Stimulated activated CD8-positive, alpha-beta memory T cell treated with anti-CD3 and anti-CD28 coated beads, Interleukin-15, amount 100 ng/mL, for 24 hours (primary cell): ENCODE measurements at places on chromosomes 1 and 21.

GRCh38 chr1:233327651-233328141 is at the start of gene MAP3K21:
MAP3K21 (plus strand) TSS chr1:233327724; CDS start chr1:233328029, 305 bp downstream.
- no peak for DNase-seq

GRCh38 chr1:41790351-41790750 is 128.4 kb downstream of the HIVEP3 start:
- no peak for DNase-seq

GRCh38 chr1:201353186-201353940 is 24.1 kb downstream of the TNNT2 start:
- no peak for DNase-seq

DNA sequence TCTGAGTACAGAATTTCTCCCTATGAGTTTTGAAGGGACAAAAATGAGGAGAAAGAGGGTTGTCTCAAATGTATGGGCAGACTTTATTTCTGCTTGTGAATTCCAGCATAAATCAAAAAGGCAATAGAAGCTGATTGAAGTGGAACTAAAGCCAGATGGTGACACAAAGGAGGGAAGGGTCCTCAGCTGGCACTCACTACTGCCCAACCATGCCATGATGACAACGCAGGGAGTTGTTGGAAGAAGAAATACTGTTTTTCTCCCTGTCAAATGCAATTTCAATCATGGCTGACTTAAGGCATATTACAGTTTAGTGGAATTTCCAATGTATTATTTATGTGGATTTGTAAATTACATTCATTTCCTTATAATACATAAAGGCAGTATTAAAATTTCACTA is 805.8 kb downstream of the ADGRL2 start:
- DNase-seq = no peak

DNA sequence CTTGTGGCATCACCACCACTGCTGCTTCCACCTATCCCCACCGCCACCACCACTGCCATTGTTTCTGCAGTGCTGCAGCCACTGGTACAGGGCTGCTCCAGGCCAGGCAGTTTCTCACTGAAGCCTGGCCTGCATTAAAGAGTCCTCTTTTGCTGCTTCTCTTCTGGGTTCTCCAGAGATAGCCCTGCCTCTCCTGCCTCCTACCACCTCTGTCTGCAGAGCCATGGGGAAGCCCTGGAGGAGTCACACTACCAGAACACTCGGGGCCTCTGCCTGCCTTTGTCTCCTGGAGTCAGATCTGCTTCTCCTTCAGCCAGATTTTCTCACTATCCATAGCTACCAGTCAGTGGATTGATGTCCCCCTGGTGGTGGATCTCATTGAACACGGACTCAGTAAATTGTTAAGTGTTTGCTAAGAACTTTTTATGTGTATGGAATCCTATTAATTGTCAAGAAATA is 37.7 kb upstream of the DDAH1 start:
- no peak for DNase-seq

DNA sequence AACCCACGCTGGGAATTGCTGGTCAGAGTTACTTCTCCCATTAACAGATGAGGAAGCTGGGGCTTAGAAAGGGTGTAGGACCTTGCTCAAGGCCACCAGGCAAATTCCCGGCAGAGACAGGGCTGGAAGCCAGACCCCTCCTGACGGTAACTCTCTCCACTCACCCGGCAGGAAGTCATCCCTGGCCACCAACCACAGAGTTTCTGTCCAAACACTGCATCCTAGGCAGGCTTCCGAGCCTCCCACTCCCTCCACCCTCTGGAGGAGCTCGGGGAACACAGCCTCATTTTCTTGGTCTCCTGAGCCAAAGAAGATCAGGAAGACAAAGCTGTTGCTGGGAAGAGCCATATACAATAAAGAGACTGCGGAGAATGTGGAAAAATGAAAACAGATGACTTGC is 25.0 kb upstream of the ZNF436 start:
- no peak for DNase-seq

GRCh38 chr1:28241638-28242241 is 5.8 kb downstream of the ATP5IF1 start:
- DNase-seq = no peak

DNA sequence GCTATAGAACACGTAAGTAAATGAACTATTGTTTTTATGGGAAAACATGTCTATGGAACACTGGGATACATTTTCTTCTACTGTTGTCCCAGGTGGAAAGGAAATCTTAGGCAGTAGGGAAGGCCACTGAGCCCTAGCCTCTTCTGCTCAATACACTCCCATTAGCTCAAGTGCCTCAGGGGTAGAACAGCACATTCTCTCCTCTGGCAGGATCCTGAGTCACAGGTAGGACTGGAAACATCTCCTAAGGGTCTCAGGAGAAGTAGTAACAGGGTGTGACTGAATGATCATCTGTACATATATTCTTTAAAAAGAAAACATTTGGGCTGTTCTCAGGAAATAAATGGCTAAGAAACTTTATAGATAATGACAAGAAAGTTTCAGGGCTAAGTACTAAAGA is 175.6 kb upstream of the ESRRG start:
- no peak for DNase-seq

- no peak for DNase-seq
Measured at GRCh38 chr1:234960722-234961455, 167.7 kb downstream of the TOMM20 start.

DNA sequence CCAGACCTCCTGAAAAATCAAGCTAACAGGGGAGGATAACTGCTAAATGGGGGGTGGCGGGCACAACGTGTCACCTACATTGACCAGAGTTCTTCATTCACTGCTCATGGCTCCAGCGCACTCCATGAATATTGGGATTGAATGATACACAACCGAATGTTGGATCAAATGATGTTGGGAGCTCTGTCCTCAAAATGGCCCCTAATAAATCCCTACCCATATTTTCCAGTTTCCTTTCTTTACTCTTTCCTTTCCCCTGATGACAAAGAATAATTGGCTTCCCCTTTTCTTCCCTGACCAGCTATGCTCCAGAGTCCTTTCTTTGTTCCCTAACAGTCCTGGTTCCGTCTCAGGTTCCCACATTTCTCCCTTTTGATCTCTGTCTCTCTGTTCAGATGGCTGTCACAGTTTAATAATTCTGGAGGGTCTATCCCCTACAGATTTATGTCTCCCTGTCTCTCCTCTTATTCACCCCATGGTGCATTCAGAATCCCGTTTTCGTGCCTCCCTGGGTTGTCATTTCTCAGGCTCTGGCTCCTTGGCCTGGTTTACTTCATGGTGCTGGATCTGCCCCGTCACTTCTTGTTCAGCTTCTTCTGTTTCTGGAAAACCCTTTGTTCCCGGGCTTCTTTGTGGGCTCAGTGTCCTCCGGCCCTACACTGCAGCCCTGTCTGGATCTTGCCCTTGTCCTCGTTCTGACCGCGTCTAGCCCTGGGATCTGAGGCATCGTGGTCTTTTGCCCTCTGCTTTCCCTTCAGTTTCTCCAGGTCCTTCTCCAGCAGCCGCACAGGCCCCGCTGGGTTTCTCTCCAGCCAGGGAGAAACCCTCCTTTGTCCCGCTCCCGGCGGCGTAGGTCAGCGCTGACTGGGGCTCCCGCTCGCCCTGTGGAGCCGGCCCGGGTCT is 78.3 kb downstream of the NDUFS5 start:
- no peak for DNase-seq
